ENCODE measurements at places on chromosomes 4 and X. TPM values are rescaled to one million over a fixed set of nuclear protein-coding genes. Genes with fewer than 3 reads are reported as not detected.

AKAP14 gene
- not detected for total RNA-seq

ANK2 gene
- 1.8 TPM for total RNA-seq

GRCh38 chrX:18810416-18810815, 103.0 kb downstream of the PPEF1 start:
- no peak for DNase-seq

- no peak for DNase-seq
Observed at GRCh38 chr4:180596888-180597483, 1646.2 kb upstream of the TENM3 start.

GRCh38 chrX:48971249-48972219, at the start of gene KCND1:
KCND1 (minus strand) TSS chrX:48971844; CDS start chrX:48970271, 1,573 bp downstream.
- DNase-seq, result no peak

DNA sequence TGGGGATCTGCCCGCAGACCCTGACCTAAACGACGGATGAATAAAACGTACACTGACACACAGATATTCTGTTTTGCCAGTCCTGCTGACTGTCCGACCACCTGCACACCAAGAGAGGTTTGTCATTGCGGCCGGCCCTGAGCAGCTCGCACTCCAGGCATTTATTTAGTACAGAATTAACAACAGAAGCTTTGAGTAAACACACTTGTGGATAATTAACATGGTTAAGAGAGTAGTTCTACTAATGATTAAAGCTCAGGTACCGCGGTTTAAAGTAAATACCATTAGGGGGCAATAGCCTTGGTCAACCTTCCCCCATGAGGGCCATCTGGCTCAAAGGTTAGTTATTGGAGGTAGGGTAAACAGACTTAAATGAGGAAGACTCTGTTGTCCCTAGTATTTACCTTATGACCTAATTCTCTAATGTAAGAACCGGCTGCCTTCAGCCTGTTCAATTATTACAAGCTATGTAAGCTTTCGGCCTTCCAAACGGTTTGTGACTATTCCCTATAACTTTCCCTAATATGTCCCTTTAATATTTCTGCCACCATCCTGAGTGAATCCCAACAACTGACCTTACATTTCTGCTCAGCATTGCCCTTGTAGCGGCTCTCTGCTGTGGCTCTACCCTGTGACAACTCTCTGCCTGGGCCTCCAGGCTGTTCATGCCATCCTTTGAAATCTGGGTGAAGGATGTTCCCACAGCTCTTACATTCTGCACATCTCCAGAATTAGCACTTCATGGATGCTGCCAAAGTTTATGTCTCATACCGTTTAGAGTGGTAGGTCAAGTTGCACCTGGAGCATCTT, 46.9 kb upstream of the SYTL5 start:
- no peak for DNase-seq

DNA sequence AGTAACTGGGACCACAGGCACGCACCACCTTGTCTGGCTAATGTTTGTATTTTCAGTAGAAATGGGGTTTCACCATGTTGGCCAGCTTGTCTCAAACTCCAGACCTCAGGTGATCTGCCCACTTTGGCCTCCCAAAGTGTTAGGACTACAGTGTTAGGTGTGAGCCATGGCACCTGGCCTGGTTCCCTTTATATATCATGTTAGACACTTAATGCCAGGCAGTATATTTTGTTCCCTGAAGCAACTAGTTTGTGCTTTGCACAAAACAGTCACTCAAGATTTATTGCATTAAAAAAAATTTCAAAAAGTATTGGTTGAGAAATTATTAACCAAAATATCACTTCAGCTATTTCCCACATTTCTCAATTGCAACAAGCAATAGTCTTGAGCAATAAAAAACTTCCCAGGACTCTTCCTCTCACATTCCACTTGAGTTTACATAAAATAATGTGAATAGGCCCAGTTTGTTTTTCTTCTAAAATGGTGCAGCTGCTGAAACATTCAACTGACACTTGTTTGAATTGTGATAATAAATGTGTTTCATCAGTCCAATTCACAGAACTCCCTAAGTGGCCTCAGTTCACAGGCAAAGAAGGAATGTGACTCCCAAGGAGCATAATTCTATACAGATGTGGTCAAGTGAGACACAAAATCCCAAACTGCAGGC, 22.7 kb downstream of the CXCL1 start:
- no peak for DNase-seq

GRCh38 chr4:87511500-87511899, 17.7 kb downstream of the SPARCL1 start:
- no peak for DNase-seq

DNA sequence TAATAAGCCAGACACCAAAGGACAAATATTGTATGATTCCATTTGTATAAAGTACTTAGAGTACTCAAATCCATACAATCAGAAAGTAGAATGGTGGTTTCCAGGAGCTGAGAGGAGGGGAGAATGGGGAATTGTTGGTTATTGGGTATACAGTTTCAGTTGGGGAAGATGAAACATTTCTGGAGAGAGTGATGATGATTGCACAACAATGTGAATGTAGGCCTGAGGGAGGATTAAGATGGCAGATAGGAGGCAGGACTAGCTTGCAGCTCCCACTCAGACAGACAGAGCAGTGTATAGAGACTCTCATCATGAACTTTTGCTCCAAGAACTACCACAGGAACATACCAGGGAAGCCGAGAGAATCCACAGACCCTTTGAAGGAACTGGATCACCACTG, 75.7 kb upstream of the PAK3 start:
- DNase-seq, result no peak

ETDB gene
- not detected for total RNA-seq
